ENCODE measurements at places on chromosomes 16 and 17. TPM values are rescaled to one million over a fixed set of nuclear protein-coding genes. Genes with fewer than 3 reads are reported as not detected.

Gene TBC1D26
- not detected for total RNA-seq

GRCh38 chr17:7945651-7946050 lies 13.6 kb downstream of the CNTROB start:
- DNase-seq: no peak

Gene CACNG5
- not detected for total RNA-seq

DNA sequence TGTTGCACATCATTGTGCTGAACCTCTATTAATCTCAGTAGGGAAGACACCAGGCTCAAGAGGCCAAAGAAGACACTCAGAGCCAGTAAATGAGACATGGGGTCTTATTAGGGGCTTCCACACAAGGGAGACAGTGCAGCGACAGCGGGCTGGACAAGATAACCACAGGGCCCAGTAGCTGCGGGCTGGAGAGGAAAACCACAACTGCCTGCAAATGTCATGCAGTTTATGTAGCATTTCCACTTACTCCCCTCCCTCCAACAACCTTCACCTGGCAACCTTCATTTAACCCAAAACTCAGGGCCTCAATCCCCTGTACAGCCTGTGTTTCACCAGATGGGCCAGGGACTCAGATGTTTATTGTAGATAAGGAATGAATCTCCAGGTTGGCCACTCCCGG lies 185.6 kb downstream of the UTP18 start:
- no peak for DNase-seq

- no peak for DNase-seq
Observed at GRCh38 chr16:87017371-87018012, 299.7 kb downstream of the C16orf95 start.

GRCh38 chr16:55014022-55014421 lies 83.4 kb downstream of the IRX5 start:
- DNase-seq: no peak

DNA sequence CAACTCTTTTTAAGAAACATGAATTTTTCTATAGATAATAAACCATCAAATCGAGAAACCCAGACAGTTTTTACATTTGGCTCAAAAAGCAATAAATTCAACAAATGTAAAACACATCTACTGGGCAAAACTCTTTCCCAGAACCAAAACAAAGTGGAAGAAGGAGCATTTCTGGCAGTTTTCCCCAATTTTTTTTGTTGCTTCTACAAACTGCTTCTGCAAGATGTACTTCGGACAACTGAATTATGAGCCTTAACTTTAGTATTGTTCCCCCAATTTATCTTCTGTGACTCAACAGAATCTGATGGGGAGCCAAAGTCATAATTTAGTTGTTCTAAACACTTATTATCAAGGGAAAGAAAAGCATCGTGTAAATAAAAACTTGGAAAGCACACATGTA lies 1047.2 kb downstream of the CDH11 start:
- no peak for DNase-seq

Gene TPPP3
- not detected for total RNA-seq

DNA sequence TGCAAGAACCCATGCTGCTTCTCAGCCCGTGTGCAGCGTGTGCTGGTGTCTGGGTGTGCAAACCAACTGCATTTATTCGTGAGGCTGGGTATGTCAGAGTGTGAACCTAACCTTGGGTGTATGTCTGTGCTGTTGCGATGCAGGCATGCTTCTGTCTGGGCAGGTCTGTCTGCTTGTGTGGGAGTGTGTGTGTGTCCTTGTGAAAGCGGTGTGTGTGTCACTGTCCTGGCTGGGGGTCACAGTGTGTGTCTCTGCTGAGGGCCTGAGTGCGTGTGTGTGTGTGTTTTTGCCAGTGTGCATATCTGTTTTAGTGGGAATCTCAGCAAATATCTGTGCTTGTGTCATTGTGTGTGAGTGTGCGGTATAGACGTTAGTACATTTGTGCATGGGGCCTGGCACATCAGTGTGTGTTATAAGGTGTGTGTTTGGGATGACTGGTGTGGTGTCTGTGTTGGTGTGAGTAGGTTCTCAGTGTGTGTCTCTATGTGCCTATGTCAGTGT lies 121.8 kb downstream of the CYLD start:
- DNase-seq: no peak

DNA sequence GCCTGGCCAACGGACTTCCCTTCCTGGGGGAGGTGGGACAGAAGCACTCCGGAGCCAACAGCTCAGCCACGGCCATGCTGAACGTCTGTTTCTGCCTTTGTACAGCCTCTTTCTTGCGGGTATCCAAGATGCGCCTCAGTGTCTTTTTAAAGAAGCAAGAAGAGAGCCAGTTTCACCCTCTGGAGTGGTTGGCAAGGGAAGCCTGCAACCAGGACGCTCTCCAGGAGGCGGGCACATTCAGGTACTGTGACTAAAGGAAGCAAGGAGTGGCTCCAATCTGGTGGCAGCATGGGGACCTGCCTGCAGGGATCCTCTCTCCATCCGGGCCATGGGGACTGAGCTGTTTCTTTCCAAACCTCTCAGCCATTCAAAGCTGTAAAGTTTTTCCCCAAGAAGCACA lies 60.6 kb upstream of the ENDOV start:
- no peak for DNase-seq

Gene TMEM92
- total RNA-seq: not detected

Gene FOXC2
- total RNA-seq: 0.16 TPM

GRCh38 chr16:19135896-19136438 lies 22.2 kb downstream of the ITPRIPL2 start:
- no peak for DNase-seq

Gene KRTAP1-5
- not detected for total RNA-seq

- no peak for DNase-seq
Observed at GRCh38 chr17:5877948-5878347, 192.2 kb upstream of the WSCD1 start.

- DNase-seq: no peak
Observed at GRCh38 chr17:78804777-78805176, 22.7 kb upstream of the CYTH1 start.

Gene SP6
- total RNA-seq: 0.22 TPM

DNA sequence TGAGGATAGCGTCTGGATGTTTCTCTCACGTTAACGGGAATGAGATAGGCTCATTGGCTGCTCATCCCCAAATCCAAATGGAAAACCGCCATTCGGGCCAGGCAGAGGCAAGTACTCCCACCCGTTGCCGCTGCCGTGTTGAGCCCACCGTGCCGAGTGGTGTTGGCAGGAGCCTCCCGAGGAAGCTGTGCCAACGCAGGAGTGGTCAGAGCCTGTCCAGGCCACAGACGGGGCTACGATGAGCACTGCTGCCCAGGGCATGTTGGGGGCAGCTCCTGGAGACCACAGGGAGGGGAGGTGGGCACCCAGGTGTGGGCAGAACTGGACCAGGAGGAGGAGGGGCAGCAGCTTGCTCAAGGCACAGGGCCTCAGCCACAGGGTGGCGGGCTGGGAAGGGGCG lies 72.0 kb downstream of the KLHDC4 start:
- DNase-seq: no peak

DNA sequence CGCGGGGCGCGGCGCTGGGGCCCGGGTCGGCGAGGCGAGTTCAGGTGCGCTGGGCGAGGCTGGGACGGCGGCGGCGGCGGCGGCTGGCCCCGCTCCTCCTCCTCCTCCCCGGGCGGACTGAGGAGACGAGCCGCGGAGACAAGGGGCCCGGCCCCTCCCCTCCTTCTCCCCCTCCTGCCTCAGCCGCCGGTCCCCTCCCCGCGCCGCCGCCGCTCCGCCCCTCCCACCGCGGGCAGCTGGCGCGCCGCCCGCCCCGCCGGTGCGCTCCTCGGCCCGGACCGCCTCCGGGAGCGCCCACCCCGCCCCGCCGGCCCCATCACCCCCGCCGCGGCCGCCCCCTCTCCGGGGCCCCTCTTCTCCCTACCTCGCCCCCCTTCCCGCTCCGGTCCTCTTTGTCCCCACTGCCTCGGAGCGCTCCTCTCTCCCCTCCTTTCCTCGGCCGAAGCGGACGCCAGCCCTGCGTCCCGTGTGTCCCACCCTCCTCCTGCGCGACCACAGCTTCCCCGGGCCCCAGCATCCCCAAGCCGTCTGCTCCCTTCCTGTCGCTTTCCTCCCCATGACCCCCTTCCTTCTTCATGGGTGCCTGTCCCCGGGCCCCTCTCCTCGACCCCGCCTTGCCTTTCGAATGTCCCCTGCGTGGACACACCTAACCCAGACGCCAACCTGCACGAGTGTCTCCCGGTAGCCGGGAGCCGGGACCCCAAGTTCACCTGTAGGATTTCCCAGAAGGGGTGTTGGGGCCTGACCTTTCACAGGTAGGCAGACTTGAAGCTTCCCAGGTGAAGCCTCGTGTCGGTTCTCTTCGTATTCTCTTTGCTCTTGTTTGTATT lies at the start of gene TOX3:
Gene TOX3 (minus strand): TSS at position 140 of the 830 bp plus-strand sequence. CDS start 420 bp downstream, outside the sequence.
- no peak for DNase-seq

Gene GDE1
- total RNA-seq: 26.2 TPM

DNA sequence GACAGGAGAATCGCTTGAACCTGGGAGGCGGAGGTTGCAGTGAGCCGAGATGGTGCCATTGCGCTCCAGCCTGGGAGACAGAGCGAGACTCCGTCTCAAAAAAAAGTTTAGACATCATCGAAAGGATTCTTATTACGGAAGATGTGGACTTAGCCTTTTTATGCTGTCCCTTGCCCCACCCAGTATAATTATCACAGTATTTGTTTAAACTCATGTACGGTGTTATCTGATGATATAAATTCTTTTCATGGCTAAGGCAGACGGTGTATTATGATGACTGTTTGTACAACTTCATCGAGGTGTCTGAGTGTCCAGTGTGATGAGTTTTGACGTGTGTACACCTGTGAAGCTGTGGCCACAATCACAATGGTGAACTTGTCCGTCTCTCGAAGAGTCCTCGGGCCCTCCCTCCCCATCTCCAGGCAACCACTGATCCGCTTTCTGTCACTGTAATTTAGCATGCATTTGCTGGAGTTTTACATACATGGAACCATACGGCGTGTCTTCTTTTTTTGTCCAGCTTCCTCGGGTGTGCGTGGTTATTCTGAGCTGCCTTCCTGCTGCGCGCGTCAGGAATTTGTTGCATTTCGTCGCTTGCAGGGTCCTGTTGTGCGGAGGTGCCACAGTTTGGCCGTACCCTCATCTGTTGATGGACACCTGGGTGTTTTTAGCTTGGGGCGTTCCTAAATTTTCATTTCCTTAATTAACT lies 26.2 kb downstream of the BAIAP2 start:
- no peak for DNase-seq

DNA sequence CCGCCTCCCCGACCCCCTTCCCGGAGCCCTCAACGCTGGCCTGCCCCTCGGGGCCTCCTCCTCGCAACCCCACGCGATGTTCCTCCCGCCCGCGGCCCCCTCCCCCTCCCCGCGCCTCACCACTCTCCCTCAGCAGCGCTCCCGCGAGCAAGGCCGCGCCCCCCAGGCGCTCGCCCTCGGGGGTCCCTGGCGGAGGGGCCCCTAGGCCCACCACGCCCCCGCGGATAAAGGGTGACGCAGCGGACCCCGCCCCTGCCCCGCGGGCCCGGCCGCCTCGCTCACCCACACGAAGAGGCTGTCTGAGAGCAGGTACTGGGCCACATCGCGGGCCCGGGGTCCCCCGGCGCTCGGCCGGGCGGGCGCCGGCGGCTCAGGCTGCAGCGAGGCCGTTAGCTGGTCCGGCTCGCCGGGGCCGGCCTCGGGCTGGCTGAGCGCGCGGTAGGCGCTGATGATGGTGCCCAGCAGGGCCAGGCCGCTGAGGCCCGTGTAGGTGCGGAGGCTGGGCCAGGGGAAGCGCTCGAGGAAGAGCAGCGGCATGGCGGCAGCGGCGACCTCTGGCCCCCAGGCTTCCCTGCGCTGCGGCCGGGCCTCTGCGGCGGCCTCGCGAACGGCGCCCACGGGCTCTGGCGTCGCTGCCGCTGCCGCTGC lies 430 bp downstream of the AMFR start:
- peak; percentile 34 for DNase-seq

DNA sequence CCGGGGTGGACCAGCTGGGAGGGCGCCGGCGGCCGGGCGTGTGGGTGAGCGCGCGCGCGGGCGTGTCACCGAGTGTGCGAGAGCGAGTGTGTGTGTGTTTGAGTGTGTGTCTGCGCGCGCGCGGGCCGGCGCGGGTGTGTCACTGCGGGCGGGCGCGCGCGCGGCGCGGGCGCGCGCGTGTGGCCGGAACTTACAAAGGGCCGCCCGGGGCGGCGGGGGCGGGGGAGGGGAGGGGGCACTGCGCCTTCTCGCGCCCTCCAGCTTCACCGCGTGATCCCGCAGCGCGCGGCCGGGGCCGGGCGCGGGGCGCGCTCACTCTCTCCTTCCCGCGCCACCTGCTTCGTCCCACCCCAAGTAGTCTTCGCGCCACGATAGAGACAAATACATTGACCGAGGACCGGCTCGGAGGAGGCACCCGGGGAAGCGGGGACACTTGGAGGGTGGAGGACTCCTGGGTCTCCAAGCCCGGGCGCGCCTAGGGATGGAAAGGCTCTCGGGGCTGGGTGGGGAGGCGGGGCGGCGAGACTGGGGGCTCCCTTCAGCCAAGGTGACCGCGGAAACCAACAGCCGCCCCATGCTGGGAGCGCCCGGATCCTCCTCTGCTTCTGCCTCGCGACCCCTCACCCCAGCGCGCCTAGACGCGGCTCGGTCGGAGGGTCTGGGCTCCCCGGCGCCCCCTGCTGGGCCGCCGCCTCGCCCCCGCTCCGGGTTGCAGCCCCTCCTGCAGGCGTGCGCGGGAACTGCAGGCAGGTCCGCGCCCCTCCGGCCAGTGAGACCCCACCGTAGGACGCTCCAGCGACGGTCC lies at the start of gene SRCIN1:
Gene SRCIN1 (minus strand): TSS at position 112 of the 805 bp plus-strand sequence. CDS start 247 bp downstream, outside the sequence.
- DNase-seq: peak; percentile 32

DNA sequence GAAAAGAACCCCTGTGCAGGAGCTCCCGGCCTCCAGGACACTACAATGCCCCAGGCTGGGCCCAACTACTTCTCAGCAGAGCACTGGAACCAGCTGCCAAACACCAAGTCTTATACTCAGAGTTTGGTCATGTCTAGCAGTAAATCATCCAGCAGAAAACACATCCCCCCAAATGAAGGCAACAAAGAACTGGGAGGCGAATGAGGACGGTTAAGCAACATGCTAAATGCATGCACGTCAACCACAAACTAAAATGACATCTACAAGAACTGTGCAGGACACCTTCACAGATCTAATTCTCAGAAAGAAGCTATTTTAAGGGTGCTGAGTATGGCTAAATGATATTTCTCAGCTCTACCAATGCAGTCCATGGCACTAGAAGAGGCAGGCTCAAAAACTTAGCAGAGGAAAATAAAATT lies 7.6 kb upstream of the IRX5 start:
- DNase-seq: no peak

Gene XAF1
- total RNA-seq: 13.9 TPM

DNA sequence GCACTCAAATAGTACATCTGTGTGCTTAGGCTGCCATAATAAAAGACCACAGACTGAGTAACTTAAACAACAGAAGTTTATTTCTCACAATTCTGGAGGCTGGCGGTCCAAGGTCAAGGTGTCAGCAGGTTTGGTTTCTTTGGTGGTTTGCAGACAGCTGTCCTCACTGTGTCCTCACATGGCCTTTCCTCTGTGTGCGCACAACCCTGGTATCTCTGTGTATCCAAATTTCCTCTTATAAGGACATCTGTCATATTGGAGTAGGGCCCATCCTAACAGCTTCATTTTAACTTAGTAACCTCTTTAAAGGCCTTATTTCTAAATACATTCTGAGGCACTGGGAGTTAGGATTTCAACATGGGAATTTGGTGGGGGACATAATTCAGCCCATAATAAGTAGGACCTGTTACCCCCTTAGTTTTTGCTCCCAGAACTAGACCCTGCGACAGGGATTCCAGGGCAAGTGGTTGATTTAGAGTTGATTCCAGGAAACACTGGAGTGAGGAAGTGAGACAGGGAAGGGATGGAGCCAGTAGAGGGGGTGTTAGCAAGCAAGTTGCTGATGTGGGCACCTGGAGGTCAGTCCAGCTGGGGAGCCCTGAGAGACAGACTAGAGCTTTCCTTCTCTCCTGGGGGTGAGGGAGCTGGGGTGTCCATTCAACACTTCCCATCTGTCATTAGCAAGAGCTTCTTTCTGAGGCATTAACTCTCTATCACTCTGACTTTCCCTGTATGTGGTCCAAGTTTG lies 10.9 kb upstream of the ALKBH5 start:
- no peak for DNase-seq

Measured in CD8-positive, alpha-beta T cell (primary cell).